ENCODE measurements at places on chromosomes 5 and 9.

DNA sequence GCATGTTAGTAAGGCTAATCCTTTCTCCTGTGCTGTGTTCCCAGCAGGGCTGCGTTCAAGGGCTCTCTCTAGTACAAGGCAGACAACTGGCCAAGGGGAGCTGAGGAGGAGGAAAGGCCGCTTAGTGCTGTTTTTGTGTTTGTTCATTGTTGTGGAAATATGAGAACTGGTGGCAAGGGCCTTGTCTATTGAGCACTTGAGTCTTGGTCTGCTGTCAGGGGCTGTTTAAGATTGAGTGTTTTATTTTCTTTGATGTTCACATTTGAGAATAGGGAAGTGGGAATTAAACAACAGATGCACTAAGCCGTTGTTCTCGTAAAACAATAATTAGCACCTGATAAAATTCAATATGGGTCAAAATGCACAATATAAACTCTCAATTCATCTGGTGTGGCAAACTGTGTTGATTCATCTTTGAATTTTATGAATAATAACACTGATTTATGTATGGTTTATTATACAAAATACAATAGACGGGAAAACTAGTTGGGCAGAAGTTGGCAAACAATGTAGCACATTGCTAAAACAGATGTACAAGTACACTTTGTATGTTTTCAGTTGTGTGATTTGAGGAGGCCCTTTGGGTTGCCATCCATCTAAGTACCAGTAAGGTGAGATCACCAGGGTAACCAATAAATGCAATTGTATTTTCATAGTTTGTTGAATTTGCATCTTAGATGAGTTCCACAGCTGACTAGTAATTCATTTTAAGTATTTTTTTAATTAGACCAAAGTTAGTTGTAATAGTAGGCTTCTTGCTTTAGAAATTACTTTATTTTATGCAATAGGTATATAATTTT, 97.6 kb upstream of the GRHPR start:
- no peak for DNase-seq

GRCh38 chr9:109312783-109313182, 8.1 kb downstream of the EPB41L4B start:
- no peak for DNase-seq

DNA sequence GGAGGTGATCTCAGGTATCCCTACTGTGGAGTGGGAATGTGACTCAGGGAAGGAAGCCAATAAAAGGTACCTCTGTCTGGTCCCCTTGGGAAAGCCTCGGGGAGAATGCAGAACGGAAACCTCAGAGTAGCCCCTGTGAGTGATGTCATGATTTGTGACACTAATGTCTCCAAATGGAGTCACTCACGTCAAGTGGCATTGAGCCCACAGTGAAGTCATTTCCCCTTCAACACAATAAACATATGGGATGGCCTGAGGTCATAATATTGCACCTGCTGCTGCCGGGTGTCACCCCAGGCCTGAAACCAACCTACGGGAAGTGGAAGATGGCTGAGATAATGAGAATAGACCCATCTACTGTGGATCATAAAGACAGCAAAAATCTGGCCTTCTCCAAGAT, 75.9 kb upstream of the GOLM1 start:
- DNase-seq: no peak

GRCh38 chr9:98998441-98999151, 54.9 kb downstream of the COL15A1 start:
- DNase-seq: peak; percentile 88

DNA sequence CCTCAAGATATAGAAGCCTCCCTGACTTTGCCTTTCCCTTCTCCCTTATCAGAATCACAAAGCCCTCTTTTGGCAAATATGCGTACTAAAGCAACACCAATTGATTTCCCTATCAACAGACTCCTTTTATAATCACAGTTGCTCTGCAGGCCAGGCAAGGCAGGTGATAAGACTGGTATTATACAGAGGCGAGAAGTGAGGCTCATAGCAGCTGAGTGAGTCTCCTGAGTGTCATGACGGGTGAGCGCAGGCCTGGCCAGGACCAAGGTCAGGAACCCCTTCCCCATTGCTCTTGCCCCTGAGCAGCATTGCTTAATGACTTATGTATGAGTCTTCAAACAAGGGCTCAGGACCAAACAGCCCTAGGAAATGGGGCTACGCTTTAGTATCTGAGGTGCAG, 70.8 kb downstream of the FBXO38 start:
- DNase-seq: no peak

- DNase-seq: no peak
Measured at GRCh38 chr5:39619168-39619818, 194.5 kb upstream of the DAB2 start.

GRCh38 chr5:134969166-134969565, 1.5 kb downstream of the CATSPER3 start:
- DNase-seq: no peak

DNA sequence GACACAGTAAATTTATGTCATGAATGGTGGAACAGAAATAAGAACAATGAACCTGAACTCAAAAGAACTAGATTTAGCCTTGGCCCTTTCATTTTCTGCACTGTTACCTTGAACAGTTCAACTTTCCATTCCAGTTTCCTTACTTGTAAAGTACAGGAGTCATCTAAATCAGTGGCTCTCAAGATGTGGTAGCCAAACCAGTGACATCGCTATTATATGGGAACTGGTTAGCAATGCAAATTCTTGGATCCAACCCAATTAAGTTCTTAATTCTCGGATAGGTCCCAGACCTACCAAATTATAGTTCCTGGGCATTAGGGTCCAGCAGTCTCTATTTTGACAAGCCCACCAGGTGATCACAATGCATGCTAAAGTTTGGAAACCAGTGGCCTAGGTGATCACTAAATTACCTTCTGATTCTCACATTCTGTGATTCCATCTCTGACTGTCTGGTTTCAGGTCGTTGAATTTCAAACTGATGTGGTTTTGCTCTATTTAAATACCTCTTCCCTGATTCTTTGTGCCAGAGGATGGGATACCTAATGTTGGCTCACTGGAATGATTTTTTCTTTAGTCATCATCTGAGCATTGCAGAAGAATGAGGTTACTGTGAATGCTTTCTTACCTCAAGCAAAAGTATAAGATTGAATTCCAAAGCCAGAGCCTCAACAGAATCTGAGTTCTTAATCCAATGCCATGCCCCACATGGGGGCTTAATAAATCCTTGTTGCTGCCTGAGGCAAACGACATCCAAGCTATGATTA, 253.8 kb downstream of the ENC1 start:
- DNase-seq: no peak

DNA sequence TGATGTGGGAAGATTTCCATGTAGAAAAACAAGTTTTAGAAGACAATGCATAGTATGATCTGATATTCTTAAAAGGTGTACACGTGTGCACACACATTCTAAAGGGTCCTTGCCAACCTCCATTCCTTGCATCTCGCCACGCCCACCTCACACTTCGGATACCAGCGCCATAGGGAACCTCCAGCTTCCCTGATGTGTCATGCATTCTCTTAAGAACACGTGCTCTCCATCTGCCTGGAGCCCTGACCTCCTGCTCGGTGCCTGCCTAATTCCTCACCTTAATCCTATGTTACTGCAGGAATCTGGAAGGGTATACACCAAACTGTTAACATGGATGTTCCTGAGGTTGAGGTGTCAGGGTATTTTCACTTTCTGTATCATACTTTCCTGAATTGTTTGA, 63.1 kb downstream of the PTCD2 start:
- no peak for DNase-seq

DNA sequence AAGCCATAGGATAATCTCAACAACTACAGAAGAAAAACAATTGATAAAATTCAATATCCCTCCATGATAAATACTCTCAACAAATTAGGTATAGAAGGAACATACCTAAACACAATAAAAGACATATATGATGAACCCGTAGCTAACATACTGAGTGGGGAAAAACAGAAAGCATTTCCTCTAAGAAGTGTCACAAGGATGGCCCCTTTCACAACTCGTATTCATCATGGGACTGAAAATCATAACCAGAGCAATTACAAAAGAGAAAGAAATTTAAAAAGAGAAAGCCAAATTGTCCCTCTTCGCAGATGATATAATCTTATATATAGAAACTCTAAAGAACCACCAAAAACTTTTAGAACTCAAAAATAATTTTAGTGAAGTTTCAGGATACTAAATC, 146.3 kb upstream of the RGMB start:
- no peak for DNase-seq

- DNase-seq: no peak
Measured at GRCh38 chr5:53488195-53488722, 7.8 kb downstream of the FST start.

DNA sequence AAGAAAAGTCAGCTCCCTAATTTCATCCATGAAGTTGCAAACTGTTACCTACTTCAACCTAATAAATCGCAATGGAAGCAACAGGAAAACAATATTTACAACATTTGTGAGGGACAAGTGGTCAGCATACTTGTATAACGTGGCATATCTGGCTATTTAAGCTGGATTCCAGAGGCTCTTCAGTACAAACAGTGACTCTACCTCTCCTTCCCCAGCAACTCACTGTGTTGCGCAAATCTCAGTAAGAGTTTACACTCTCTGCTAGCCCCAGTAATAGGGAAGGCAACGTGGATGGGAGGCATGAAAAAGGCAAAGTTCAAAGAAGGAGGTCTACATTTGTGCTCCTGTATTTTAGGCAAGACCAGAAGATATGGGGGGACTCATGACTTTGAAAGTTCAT, 18.9 kb upstream of the SEMA5A start:
- no peak for DNase-seq

GRCh38 chr5:10229306-10230048, 20.2 kb downstream of the ATPSCKMT start:
- DNase-seq: no peak

DNA sequence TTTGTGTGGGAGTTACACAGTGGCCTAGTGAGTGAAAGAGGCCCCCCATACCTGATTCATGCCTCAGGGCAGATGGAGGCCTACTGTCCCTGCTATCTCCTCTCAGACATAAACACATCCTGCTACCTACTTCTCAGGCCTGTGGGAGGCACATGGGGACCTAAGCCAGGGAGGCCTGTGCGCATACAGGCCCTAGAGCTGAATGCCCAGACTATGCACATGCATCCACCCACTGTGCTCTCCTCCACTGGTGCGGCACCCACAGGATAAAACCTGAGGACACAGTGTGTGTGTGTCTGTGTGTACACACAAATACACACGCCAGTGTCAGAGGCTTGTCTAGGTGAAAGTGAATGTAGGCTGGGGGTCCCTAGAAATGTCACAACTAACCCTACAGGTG, 1.4 kb downstream of the PAX5 start:
- no peak for DNase-seq

DNA sequence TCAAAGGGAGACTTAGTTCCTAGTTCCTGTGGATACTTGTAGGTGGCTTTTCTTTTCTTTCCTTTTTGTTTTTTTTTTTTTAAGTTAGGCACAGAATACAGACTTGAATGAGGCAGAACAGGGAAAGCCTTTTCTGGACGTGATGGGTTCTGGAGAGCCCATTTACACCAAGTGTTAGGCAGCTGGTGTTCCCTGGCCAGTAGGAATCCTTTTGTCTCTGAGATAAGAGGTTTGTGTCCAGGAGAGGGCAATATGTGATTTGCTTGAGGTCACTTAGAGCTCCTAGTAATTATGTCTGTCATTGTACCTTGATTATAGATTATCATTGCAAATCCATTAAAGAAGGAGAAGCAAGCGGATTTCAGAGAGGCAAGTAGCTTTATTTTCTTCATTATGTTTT, 9.1 kb downstream of the MEGF10 start:
- DNase-seq: no peak

- no peak for DNase-seq
Measured at GRCh38 chr5:169964246-169964645, 16.0 kb downstream of the INSYN2B start.

Data from WTC11 (cell line).